PC-9 (cell line): ENCODE measurements at places on chromosomes 1 and 21. TPM values are rescaled to one million over a fixed set of nuclear protein-coding genes. Genes with fewer than 3 reads are reported as not detected.

GRCh38 chr21:43609501-43610340 is 49.6 kb downstream of the HSF2BP start:
- peak; percentile 59 for DNase-seq

Gene IL20
- total RNA-seq = not detected in 2 replicates

GRCh38 chr1:48688102-48688760 is 88.5 kb downstream of the BEND5 start:
- DNase-seq = no peak

- no peak for DNase-seq
Observed at GRCh38 chr1:229784834-229785233, 158.8 kb downstream of the URB2 start.

DNA sequence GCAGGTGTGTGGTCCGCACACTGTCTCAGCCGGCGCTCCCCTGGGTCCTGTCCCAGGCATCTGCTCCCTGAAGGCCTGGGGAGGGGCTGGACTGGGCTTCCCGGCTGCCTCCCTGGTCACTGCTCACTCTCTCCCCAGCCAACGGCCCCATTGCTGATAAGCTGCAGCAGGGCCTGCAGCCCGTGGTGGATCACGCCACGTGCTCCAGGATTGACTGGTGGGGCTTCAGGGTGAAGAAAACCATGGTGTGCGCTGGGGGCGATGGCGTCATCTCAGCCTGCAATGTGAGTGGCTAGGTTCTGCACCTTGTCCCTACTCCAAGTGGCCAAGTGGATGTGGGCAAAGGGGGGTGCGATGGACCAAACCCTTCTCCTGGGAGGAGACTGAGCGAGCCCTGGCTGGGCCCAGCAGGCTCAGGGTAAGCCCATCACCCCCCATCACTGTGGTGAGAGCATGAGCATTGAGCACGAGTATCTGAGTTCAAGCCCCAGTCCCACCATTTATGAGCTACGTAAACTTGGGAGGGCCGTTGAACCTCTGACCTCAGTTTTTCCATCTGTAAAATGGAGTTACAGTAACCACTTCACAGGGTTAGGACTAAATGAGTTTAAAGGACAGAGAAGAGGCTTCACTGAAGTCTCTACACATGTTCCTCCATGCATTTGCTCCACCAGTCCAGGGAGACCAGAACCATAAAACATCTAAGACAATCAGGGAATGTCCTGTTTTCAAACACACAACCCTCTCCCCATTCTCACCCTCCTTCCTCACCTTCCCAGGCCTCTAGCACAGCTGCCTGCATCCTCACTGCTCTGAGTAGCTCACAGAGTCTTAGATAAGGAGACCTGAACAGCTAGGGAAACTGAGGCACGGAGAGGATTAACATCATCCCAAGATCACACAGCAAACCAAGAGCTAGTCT is 6.5 kb downstream of the CTRC start:
- DNase-seq = no peak

GRCh38 chr1:92480813-92481598 is 5.7 kb downstream of the GFI1 start:
- no peak for DNase-seq

DNA sequence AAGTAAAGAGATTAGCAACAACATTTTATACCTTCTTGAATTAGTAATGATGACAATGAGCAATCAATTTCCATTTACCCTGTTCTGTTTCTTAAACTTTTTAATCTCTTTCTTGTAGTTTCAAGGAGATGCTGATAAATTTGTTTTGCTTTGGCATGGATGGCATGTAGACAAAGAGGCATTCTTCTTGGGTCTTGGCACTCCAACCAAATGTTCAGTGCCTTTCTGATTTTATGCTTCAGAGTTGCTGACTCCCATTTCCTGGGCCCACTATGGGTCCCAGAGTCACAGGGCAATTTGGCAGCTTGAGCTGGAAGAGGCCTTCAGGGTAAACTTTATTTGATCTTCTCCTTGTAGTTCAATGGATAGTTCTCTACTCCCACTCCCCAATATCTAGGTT is 42.1 kb upstream of the OSBPL9 start:
- no peak for DNase-seq

GRCh38 chr1:35269989-35270289 is 1.4 kb downstream of the ZMYM4 start:
- DNase-seq = no peak

- DNase-seq = no peak
Observed at GRCh38 chr1:113859478-113860175, 11.9 kb downstream of the PTPN22 start.

DNA sequence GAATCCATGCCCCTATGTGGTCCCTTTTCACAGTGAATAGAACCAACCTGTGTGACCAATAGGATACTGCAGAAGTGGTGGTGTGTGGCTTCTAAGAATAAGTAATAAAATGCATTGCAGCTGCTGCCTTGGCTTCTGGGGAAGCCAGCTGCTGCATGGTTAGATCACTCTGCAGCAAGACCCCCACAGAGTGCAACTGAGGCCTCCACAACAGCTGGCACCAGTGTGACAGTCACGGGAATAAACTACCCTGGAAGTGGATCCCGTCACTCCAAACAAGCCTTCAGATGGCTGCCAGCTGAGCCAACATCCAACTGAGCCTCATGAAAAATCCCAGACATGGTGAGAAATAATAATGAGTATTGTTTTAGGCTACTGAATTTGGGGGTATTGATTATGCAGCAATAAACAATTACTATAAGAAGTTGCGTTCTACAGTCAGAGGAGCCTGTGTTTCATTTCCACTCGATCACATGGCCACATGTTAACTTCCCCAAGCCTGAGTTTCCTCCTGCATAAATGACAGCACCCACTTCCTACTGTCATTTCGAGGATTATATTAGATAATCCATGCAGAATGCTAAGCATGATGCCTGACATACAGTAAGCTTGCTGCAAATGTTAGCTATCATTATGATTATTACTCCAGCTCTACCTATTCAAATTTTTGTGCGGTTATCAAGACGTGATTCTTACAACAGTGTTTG is 20.8 kb upstream of the COG2 start:
- no peak for DNase-seq

DNA sequence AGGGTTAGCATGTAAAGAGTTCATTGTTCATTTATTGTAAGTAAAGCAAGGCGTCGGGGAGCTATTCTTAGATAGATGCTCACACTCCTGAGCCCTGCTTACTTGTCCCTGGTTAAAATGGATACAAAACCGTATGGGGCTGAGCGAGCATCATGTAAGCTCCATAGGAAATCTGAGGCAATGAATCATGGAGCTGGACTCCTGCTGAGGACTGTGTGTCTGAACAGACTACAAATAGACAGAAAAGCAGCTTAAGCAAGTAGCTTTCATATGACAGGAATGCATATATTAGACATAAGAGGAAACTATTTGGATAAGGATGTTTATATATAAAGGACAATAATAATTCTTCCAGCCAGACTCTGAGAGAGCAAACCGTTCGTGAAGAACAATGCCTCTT is 604.9 kb upstream of the PTBP2 start:
- DNase-seq = no peak

GRCh38 chr1:160565564-160565963 is 13.7 kb downstream of the CD84 start:
- no peak for DNase-seq

GRCh38 chr1:63758791-63759190 is 15.0 kb upstream of the ROR1 start:
- DNase-seq = no peak

DNA sequence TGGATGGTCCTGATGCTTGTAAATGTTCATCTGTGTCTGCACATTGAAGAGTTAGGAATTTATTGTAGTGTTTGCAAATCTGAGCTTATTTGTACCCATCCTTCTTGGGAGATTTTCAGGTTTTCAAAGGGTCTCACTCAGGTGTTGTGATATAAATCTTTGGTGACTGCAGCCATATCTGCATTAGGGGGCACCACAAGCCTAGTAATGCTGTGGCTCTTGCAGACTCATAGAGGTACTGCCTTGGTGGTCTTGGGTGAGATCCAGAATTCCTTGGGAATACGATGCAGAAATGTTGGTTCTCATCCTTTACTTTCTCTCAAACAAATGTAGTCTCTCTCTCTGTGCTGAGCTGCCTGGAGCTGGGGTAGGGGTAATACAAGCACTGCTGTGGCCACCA is 405.9 kb downstream of the TTLL7 start:
- no peak for DNase-seq

Gene FCRL2
- total RNA-seq = not detected in 2 replicates

Gene SPRR4
- not detected in 2 replicates for total RNA-seq

Gene AGBL4
- not detected in 2 replicates for total RNA-seq

- no peak for DNase-seq
Observed at GRCh38 chr1:200907611-200908097, 13.0 kb downstream of the INAVA start.
